ENCODE measurements at places on chromosomes 6 and 20.

GRCh38 chr20:4985658-4986057 lies 15.7 kb downstream of the SLC23A2 start:
- no peak for DNase-seq

DNA sequence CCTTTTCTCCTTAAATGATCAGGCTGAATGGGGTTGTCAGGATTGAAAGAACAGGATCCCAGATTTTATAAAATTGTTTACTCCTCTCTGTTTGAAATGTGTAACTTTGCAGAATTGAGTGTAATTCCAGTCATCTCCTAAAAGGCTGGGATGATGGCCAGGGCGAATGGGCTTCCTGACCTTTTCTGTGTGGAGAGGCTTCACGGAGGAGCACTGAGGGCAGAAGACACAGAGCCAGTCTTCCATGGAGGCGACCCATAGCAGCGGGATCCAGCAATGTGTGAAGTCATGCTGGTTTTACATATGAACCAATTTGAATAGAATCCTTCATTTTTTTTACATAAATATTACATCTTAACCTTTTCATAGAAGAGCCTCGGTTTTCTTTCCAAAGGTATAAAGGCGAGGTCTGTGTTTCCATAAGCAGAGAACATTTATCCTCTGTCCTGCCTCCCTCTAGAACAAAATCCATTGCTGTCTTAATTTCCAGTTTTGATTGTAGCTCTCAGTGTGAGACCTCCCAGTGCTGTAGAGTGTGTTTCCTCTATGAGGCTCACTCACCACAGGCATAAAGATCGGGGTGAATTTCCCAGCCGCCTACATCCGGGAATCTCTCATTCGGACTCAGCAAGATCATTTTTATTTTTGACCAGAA lies 369.7 kb upstream of the FLRT3 start:
- no peak for DNase-seq

- DNase-seq, result no peak
Observed at GRCh38 chr6:66065313-66065712, 358.3 kb upstream of the EYS start.

GRCh38 chr6:4603291-4603690 lies 172.9 kb upstream of the CDYL start:
- DNase-seq, result no peak

GRCh38 chr6:474453-475185 lies 83.1 kb downstream of the IRF4 start:
- peak; percentile 77 for DNase-seq

DNA sequence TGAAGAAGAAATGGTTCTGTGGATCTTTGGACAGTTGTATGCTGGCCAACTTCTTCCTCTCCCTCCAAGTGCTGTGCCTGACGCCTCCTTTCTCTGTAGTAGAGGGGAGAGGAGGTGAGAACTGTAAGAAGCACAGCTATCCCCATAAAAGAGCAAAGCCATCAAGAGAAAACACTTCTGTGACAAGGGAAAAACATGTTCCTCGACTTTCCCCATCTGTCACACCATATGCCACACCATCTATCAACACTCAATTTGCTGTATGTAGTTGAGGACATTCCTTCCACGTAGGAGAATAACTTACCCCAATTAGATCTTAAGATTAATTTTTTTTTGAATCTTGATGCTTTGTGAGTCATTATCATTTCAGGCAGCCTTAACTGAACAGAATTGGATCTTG lies 156.2 kb upstream of the PLCB4 start:
- DNase-seq, result no peak

DNA sequence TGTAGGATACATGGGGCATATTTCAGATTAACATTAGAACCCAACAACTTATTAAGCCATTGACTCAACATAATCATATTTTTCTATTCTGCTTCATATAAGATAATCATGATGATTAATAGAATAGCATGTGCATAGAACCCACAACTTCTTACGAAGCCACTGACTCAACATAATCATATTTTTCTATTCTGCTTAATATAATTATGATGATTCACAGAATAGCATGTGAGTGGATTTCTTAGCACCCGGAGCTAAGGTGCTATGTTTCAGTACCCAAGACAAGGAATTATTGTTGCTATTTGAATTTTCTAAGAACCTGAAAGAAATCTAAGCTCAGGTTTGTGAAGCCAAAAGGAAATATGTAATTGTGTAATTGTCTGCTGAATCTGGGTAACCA lies 96.8 kb downstream of the TENT5A start:
- no peak for DNase-seq

DNA sequence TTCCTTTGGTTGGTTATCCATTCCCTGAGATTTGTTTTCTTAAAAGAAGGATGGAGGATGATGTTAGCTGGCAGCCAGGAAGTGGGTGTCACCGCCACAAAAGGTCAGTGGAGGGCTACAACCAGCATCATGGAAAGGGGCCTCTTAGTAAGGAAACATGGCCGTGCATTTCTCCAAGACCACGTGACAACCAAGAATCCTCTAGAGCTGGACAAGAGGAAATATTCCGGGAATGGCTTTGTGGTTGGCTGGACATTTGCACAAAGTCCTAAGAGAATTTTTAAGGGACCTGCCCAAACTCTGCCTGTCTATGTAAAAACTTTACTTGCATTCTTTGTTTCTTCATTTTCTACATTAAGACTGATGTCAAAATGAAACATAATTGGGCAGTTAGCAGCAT lies 399.9 kb upstream of the MARCKS start:
- no peak for DNase-seq

DNA sequence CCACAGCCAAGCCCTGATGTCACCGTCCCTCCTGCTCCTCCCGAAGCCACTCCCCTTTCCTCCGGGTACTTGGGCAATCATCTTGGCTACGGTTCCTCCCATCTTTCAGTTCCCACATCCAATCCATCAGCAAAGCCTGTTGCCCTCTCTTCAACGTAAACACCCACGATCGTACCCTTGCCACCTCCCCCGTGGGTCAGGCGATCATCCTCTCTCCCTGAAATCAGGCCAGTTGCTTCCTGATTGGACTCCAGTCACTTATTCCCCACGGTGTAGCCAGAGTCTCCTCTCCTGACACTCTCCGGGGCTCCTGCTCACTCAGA lies 44.5 kb downstream of the SULF2 start:
- DNase-seq, result no peak

GRCh38 chr6:70166088-70166958 lies 136.6 kb downstream of the COL9A1 start:
- no peak for DNase-seq

DNA sequence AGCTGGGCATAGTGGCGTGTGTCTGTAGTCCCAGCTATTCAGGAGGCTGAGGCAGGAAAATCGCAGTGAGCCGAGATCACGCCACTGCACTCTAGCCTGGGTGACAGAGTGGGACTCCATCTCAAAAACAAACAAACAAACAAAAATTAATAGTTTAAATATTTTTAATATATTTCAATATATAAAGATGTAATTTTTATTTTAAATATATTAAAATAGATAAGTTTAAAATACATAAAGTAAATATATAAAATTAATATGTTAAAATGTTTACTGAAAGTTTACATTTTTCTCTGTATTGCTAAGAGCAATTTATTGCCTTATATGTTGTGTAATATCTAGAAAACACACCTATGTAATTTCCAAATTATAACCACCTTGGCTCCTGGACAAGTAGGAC lies 44.7 kb upstream of the ESR1 start:
- no peak for DNase-seq

GRCh38 chr6:105875974-105876640 lies 210.0 kb upstream of the PRDM1 start:
- no peak for DNase-seq

DNA sequence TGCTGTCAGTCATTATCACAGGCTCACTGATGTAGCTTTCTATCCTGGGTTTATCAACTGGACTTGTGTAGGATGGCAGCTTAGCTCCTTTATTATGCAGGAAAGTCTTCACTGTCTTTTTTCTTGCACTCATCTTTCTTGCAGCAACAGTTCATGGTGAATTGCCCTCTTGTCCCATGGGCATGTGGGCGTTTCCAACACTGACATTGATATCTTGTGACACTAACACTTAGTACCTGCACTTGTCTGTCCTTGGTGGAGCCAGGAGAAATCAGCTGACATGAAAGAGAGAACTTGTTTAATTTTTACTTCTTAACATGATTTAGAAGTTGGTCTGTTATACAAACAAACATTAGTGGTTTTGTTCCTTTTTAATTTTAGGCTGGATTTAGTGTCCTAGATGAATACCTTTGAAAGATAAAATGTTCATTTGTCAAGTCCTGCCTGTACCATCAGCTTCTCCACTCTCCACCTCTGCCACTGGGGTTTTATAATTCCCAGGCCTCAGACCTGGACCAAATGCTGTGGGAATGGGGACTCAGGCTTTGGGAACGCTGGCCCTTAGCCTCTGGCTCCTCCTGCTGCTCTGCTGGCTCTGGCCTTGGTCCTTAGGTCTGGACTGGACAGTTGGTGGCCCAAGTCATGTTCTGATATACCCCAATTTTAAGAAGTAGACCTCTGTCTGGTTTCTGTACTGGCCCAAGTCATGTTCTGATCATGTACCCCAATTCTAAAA lies 161.0 kb upstream of the LAMP5 start:
- no peak for DNase-seq

GRCh38 chr6:135904666-135905065 lies 53.2 kb downstream of the PDE7B start:
- DNase-seq, result no peak

GRCh38 chr20:43960231-43960630 lies 45.6 kb downstream of the TOX2 start:
- DNase-seq, result no peak

DNA sequence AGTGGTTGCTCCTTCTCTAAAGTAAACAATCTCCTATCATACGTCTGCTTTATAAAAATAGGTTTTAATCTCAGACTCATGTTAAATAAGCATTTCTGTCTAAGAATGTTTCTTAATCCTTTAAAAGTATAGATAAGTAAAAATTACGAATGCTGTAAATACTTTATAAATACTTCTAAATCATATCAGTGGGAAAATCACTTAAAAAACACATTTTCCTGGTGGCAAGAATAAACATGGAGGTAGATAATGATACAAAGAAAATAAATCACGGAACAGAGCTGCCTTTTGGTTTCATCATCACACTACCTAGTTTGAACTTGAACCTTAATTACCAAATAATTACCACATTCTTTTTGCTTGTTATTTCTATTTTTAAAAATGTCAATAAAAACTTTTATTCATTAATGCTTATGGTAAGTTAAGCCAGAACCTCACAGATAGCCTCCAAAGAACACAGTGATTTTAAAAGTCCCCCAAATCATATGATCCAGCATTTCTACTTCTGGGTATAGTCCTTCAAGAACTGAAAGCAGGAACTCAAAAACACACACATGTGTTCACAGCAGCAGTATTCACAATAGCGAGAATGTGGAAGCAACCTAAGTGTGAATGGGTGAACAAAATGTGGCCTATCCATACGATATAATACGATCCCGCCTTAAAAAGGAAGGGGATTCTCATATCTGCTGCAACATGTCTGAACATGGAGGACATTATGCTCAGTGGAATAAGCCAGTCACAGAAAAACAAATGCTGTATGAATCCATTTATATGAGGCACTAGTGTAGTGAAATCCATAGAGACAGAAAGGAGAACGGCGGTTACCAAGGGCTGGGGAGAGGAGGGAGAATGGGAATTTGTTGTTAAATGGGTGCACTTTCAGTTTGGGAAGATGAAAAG lies 72.4 kb downstream of the SLC22A23 start:
- DNase-seq, result no peak

DNA sequence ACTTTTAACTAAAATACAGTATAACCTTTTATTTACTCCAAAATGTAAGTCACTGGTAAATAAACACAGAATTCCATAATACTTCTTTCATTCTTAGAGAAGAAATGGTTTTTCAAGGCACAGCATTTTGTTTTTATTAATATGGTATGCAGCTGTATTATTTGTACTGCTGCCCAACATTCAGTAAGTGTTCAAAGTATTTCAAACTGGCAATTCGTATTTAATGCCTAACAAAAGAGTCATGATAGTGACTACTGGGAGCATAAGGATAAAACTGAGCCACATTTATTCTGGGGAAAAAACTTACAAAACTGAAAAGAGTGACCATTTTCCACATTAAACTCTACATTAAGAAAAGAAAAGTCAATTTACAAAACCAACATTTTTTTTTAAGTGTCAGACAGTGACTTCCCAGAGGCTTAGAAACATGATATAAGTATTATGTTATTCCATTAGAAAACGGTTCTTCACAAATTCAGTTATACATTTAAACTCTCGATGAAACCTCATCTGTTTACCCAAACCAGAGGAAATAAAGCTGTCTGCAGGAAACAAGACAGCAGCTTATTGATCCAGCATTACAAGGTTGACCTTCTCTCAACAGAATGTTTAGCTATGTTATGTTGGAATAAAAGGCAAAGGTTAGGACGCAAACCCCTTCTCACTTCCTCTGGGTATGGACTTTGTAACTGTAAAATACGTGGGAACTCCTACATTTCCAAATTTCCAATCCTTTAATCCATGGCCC lies 24.3 kb downstream of the EPB41L2 start:
- DNase-seq, result no peak

GRCh38 chr6:128397996-128398395 lies 122.4 kb downstream of the PTPRK start:
- no peak for DNase-seq

Measured in activated naive CD4-positive, alpha-beta T cell treated with anti-CD3 and anti-CD28 coated beads, Interleukin-2, amount 50 U/mL, for 16 hours (primary cell).